ENCODE measurements at places on chromosomes 3 and 15. TPM values are rescaled to one million over a fixed set of nuclear protein-coding genes. Genes with fewer than 3 reads are reported as not detected.

DNA sequence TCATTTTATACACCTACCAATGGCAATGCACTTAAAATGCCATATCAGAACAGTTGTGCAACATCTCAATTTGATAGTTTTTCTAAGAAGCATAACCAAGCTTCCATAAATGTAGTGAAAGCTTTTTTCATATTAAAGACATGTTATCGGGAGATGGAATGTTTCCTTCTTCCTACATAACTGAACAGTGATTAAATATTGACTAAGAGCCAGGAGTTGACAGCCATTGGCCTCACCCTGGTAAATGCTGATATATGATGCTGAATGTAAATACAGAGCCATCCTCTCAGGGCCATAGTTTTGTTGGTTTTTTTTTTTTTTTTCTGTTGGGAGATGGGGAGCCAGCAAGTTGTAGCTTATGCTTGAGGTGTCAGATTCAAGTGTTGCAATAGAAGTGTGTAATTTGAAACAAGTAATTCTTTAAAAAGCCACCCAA lies 203.3 kb upstream of the IL12A start:
- DNase-seq = no peak

- no peak for DNase-seq
Observed at GRCh38 chr3:151213881-151214280, 10.9 kb upstream of the GPR171 start.

GRCh38 chr15:69751566-69751965 lies 298.9 kb downstream of the RPLP1 start:
- DNase-seq = no peak

ANKDD1A gene
- 3.6 TPM for total RNA-seq

- no peak for DNase-seq
Observed at GRCh38 chr3:127975153-127976029, 60.4 kb downstream of the KBTBD12 start.

GRCh38 chr3:39068556-39068955 lies 16.7 kb downstream of the WDR48 start:
- no peak for DNase-seq

DNA sequence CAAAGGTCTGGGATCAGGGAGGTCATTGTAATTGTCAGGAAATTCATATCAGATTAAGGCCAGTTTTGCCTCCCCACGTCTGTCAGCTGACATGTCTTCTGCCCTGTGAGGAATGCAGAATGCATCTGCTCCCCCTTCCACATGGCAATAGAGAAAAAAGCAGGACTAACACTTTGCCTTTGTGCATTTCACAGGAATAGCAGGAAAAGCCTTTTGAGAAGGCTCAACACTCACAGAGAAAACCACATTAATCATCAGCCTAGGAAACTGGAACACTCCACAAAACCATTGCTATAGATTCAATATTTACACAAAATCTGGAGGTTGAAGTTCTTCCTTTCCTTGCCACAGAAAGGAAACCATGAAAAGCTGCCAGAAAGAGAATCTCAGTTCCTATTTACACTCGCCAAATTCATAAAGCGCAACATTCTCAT lies 165.2 kb upstream of the HES1 start:
- no peak for DNase-seq

SCN11A gene
- 1.9 TPM for total RNA-seq

ABI3BP gene
- 51.0 TPM for total RNA-seq

- no peak for DNase-seq
Observed at GRCh38 chr3:31356941-31357340, 175.8 kb upstream of the STT3B start.

UPK1B gene
- total RNA-seq = 0.59 TPM

- DNase-seq = no peak
Observed at GRCh38 chr3:179871782-179872181, 165.0 kb downstream of the PEX5L start.

- no peak for DNase-seq
Observed at GRCh38 chr3:133963657-133964396, 65.9 kb downstream of the SLCO2A1 start.

DNA sequence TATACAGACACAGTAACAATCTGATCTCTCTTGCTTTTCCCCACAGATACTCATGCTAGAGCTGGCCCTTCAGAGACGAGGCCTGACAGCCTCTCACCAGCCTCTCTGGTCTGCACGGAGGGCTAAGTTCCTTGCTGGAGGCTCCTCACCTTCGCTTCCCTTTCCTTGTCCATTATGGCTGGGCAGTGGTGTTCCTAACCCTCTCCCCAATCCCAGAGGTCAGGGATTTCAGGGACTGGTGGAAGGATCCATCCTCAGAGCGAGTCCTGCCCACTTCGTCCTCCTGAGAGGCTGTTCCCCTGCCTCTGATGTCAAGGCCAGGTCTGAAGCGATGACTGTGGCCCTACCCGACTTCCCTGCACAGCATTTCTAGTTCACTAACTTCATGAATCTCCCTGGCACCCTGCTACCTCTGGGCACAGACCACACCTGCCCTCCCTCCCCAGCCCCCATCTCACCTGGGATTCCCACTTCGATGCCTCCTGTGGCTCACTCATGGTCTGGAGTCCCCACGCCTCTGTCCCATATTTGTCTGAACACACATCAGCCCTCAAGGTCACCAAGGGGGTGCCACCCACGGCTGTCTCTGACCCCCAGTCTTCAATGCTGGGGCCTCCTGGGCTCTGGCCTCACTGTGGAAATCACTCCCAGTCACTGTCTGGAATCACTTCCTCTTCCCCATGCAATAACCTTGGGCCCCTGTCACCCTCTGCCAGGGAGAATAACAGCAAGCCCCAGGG lies 124.9 kb upstream of the PRR20G start:
- no peak for DNase-seq

DNA sequence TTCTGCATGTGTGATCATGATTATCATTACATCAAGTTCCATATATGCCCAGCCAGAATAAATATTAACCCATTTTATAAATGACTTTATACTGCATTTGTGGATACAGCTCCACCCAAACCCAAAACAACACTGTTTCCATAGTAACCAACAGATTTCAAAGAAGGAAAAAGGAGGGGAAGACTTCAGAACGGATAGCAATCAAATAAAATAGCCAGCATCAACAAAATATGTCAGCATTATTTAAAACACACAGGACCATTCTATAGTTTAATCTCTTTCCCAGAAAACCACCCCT lies 114.4 kb downstream of the FOXP1 start:
- no peak for DNase-seq

DNA sequence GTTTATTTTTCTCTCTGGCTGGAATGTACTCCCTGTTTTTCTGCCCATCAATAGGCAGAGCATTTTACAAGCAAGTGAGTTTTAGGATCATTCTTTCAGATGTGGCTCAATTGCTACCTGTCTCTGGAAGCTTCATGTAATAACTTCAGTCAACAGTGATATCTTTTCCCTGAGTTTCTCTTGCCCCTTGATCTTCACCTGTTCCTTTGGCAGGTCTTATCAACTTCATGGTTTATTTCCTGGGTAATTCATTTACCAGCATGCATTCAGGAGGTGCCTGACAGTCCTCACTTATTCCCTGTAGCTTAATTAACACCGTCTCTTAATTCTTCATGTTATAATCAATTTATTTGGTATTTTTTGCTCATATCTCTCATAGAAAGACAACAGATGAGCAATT lies 184.8 kb upstream of the CTDSPL start:
- DNase-seq = no peak

DNA sequence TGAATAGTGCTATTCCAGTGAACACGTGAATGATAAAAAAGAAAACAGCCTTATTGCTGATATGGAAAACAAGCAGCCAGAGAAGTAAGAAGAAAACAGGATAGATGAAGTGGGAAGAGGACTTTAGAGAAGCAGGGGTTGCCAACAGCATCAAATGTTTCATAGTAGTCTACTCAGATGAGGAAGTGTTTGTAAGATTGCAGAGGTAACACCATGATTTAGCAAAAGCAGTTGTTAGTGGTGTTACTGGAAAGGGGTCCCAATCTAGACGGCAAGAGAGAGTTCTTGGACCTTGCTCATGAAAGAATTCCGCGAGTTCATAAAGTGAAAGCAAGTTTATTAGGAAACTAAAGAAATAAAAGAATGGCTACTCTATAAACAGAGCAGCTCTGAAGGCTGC lies 108.8 kb upstream of the MCTP2 start:
- DNase-seq = no peak

SLC22A14 gene
- total RNA-seq = 0.30 TPM

DNA sequence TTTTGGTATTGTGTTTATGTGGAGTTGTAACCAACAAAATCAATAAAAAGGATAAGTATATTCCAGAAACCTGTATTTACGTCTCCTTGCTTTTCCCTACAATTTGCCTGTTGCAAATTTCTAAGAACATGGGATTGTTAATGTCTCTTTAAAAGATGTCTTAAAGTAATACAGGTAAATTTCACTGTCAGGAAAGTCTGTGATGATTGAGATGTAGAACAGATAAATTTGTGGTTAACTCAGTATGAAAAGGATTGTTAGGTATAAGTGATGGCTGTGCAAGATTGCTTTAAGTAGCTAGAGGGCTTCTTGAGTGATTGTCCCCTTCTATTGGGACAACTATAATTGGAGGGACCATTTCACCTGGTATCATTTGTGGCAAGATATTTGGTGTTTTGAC lies 6.8 kb downstream of the PTPRG start:
- no peak for DNase-seq

DNA sequence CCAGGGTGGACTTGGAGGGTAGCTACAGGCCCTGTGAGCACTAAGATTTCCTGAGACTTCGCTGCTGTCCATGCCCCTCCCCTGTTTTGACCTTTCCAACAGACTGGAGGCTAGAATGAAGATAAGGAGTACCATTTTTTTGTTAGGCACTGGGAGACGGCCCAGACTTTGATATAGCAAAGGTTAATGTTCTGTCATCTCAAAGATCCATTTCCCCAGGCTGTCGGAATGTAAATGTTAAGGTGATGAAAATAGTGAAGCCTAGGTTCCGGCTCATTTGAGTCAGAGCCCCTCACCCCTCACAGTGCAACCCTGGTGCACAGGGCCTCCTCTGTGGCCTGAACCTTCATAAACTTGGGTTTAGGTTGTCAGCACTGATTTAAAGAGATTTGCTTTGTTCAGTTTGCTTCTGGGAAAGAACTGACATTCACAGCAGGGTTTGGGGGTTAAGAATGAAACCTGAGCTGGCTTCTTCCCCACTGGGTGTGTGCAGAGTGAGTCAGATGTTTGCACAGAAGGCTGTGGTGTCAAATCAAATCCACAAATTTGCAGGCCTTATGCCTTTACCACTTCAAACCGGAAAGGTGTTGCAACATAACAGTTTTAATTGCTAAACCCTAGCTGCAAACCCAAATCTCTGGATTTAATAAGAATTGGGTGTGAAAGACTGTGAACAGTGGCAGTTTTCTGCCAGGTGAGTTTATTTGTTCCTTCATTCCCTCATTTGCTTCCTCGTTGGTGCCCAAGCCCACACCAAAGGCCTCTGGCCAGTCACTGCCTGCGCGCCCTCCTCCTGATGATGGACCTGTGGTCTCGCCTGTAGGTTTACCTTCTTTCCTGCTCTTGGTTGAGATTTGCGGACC lies 20.6 kb upstream of the KCTD6 start:
- no peak for DNase-seq

DNA sequence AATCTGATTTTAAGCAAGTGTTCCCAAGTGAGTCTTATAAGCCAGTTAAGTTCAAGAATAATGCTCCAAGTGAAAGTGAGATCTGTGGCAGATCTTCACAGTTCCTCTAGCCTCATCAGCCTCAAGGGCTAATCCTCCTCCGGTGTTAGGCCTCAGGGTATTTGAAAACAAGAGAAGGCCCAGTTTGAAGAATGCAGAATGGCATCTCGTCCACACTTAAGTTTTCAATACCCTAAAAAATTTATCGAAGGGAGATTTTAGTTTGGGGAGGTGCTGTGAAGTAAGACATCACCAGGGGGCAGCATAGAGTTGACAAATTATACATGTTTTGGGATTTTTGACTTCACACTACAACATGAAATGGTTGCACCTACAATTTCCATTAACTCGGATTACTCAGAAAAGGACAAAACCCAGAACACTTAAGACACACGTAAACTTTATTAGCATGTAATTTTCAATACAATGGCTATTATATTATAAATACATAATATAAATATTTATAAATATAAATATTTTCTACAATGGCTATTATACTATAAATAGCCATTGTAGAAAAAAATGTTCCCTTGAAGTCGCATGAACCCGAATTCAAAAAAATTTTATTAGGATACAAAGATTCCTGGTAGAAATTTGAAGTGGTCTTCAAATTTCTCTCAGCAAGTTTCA lies 2.3 kb upstream of the TMEM266 start:
- peak; percentile 41 for DNase-seq

RTP4 gene
- 0.79 TPM for total RNA-seq

GRCh38 chr3:111874177-111874820 lies 15.2 kb downstream of the PHLDB2 start:
- no peak for DNase-seq

GRCh38 chr3:67437090-67437489 lies 217.3 kb downstream of the SUCLG2 start:
- DNase-seq = no peak

DNA sequence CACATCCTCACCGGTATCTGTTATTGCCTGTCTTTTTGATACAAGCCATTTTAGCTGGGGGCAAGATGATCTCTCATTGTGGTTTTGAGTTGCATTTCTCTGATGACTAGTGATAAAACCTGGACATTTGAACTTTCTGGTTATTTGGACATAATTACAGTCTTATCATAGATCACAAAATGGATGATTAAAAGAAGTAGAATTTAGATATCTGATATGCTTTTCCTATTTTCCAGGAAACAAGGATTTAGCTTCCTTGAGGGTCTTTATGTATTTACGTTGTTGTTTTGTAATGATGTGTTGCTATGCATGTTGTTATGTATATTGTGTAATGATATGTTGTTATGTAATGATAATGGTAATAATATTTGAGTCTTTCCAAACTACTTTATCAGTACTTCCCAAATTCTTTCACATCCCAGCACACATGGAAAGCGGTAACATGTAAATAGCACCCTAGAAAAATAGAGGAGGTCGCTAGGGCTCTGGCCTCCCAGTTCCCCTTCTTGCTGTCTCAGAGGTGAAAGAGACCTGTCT lies 53.8 kb downstream of the GJD2 start:
- DNase-seq = no peak

DNA sequence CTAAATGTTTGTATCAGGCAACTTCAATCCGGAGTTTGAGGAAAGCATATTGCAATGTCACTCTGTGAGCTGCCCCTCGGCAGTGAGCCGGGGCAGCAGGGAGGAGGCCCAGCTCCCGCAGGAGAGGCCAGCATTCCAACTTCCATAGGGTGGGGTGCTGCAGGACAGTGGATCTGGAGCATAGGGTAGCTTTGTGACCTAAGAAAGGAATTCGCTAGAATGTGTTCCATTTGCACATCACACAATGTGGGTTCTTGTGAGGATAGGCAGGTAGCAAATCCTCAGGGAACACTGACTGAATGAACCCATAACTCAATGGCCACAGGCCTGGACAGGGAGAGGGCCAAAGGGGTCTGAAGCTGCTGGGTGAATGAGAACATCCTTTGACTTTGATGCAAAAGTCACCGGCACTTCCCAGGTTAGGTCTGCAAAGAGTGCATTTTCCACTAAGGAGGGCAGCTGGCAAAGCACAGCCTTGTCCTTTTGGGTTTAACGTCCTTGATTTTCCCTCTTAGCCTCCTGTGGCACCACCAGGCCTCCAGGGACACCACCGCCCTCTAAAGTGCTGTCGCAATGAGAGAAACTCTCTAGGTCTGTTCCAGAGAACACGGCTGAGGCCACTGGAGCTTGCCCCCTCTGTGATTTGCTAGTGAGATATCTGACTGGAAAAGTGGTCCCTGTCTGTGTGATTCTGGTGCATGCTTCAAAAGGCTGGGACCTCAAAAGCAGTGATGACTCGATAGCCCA lies 36.2 kb downstream of the GABRB3 start:
- DNase-seq = no peak

CD86 gene
- total RNA-seq = 6.8 TPM

GRCh38 chr3:112757197-112757596 lies 89.5 kb downstream of the CD200R1L start:
- DNase-seq = no peak

Data from skin of body (tissue), 3 donors.